Fibroblast of upper back skin (primary cell): ENCODE measurements at places on chromosomes 7 and 10.

DNA sequence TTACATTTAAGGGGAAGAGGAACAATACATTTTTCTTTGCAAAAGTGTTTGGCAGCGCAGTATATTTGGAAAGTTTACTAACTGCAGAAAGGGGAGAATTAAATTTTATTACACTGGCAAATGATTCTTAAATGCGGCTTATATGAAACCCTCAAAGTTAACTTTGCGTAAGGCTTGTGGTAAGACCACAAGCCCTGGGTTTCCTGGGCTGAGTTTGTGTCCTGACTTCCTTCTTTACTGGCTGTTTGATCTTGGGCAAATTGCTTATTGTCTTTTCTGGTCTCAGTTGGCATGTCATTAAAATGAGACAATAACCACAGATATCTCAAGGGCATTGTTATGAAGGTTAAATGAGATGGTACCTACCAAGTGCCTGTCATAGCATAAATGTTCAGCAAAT is 106.8 kb downstream of the GLRX3 start:
- DNase-seq, result no peak

- DNase-seq, result no peak
Measured at GRCh38 chr10:67839951-67840350, 2.0 kb upstream of the DNAJC12 start.

DNA sequence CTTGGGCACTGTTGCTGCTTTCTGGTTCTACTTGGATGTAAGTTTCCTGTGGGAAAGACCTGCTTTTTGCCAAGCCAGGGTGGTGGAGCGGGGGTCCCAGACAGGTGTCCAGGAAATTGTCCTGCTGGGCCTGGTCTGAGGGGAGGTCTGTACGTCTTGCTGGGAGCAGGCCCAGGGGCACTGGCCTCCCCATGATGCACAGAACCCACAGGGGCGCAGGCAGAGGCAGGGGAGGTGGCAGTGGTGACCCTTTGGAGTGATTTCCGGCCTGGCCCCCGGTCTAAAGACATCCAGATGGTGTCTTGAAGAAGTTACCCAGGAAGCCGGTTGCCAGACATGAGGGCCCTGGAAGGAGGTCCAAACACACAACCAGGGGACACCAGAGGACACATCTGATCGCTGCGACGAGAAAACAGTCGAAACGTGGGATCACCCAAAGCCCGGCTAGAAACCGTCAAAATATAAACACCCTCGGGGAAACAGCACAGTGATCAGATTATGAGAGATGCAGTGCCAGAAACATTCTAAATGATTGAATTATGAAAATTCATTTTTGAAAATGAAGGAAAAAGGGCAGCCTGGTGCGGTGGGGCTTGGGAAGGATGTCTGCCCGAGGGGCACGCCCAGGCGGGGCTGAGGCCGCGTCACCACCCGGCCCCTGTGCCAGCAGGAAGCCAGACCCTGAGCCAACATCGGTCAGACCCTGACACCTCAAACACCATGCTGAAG is 59.6 kb downstream of the TMEM270 start:
- DNase-seq, result no peak

DNA sequence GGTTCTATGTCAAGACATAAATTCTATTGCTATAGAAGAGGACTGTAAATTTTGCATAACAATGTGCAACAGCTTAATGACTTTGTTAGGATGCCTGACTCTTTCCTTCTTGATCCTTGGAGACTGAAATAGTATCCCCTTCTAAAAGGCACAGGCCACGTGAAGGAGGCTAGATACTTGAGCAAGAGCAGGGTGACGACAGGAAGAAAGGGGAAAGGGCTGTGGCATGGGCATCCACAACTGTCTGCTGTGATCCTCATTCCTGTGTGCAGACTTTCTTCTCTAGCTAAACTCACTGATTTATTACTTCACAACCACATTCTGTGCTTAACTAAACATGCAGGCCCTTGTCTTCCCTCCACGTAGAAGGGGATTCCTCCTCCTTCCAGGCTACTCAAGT is 1111.8 kb upstream of the C7orf33 start:
- peak; percentile 38 for DNase-seq

GRCh38 chr10:71878327-71879034 is 27.4 kb upstream of the PSAP start:
- DNase-seq, result no peak
